Progenitor cell of endocrine pancreas (in vitro differentiated cells): ENCODE measurements at places on chromosomes 4 and X. TPM values are rescaled to one million over a fixed set of nuclear protein-coding genes. Genes with fewer than 3 reads are reported as not detected.

MRFAP1L1 gene
- total RNA-seq = 64.9 and 69.3 TPM in 2 replicates

DNA sequence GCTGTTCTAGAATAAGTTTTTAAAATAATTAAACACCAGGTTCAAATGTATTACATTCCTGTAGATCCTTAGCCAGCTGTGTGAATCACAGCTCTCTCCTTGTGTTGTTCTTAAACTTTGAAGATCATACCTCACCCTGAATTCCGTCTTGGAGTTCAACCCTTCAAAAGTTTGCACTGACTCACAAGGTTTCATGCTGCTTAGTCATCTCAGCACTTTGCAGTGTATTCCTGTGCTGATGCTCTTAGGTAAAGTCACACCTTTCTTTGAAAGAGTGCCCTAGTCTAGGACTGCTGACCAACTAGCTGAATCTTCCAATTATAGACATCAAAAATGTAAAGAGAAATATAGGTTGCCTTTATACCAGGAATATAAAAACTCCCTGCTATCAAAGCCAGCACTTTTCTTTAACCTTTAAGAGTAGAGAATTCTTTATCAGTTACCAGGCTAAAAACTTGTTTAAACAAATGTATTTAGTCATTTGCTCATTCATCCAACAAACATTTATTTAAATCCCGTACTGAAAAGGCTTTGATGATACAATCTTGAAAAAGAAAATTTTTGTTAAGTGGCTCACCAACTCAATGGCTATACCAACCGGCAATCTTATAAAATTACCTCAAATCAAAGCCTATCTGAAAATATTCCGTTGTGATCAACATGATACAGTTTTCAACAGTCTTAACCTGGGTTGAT is 169.7 kb downstream of the RAP1GDS1 start:
- DNase-seq = no peak

XAGE1B gene
- total RNA-seq = not detected in 2 replicates

RASL11B gene
- 9.3 and 9.7 TPM in 2 replicates for total RNA-seq

- DNase-seq = no peak
Observed at GRCh38 chr4:7131498-7132031, 60.8 kb upstream of the SORCS2 start.

GRCh38 chr4:11614426-11614825 is 185.7 kb upstream of the HS3ST1 start:
- no peak for DNase-seq

GRCh38 chr4:15131551-15131950 is 129.3 kb downstream of the CPEB2 start:
- no peak for DNase-seq

CFI gene
- 0.24 TPM in 1 of 2 replicates, not detected in the other for total RNA-seq

- DNase-seq = no peak
Observed at GRCh38 chr4:9947168-9948062, 73.9 kb downstream of the SLC2A9 start.

KIF4A gene
- 17.0 and 18.0 TPM in 2 replicates for total RNA-seq

NR0B1 gene
- total RNA-seq = 0.86 and 1.2 TPM in 2 replicates

CLDN34 gene
- 0.38 and 0.42 TPM in 2 replicates for total RNA-seq

- DNase-seq = no peak
Observed at GRCh38 chr4:8255698-8256441, 13.7 kb upstream of the HTRA3 start.

DNA sequence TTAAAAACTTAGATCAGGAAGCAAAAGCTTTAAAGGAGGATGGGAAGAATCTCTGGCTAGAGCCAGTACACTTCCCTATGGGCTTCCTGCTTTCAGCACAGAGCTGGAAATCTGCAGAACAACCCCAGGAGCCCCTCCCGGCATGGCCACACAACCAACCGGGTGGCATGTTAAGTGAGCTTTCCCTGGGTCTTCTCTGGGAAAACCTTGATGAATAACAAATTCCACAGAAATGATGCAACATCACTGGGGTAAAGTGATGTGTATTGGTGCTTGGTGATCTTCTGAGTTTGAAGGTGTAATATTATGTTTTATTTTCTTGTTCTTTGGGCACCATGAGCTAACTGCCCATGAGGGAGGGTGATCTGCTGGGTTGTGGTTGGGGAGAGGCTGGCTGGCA is 22.1 kb downstream of the NHS start:
- DNase-seq = no peak

DNA sequence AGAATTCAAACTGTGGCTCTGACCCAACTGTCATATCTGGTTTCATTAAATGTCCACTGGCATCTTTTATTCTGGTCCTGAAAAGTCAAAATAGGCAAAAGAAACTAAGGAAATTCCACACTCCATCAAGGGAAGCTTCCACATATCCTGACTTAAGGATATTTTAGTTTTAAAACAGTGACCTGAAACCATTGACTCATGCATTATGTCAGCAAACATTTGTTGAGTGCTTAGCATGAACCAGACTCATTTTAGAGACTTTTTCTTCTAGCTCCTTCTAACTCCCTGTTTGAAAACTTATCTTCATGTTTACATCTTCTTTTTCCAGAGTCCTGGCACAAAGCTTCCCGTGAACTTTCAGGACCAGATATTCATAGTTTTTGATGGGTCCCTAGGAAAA is 6.9 kb upstream of the CXCL1 start:
- DNase-seq = no peak

- no peak for DNase-seq
Observed at GRCh38 chrX:69228732-69229131, 63.5 kb upstream of the PJA1 start.

- DNase-seq = no peak
Observed at GRCh38 chr4:181693517-181693916, 549.7 kb upstream of the TENM3 start.

DNA sequence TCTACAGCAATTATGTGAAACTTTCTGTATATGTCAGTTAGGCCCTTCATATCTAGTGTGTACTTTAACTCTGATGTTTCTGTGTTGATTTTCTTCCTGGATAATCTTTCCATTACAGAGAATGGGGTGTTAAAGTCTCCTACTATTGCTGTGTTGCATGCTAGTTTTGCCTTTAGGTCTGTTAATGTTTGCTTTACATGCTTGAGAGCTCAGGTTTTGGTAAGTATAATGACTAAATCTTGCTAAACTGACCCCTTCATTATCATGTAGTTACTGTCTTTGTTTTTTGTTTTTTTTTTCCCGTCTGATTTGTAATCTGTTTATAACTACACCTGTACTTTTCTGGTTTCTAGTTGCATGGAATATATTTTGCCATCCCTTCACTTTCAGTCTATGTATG is 63.6 kb upstream of the UGT2B15 start:
- no peak for DNase-seq

DNA sequence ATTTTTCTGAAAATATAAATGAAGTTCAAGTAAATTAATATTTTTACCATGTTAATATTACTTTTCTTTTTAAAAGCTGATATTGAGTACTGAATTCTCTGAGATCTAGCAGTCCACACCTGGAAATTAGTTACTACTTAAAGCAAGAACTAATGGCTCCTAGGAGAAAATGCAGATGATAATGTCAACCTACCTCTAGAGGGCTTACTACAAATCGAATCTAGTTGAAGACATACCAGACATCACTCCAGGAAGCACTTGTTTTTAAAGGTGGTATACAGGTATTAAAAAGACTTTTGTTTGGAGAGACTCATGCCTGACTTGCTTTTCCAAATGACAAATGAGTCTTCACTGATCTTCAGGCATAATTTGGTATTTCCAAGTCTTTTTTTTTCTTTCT is 516.4 kb upstream of the BOD1L1 start:
- DNase-seq = no peak
